Naive thymus-derived CD8-positive, alpha-beta T cell (primary cell): ENCODE measurements at places on chromosomes 2 and 18. TPM values are rescaled to one million over a fixed set of nuclear protein-coding genes. Genes with fewer than 3 reads are reported as not detected.

The CTNNA2 gene
- polyA plus RNA-seq: not detected

The CHST9 gene
- polyA plus RNA-seq: not detected

The DLGAP1 gene
- polyA plus RNA-seq: not detected

The AMMECR1L gene
- 7.0 TPM for polyA plus RNA-seq

The STPG4 gene
- polyA plus RNA-seq: not detected

The CRYBA2 gene
- not detected for polyA plus RNA-seq

The NCKAP5 gene
- polyA plus RNA-seq: not detected

The KRTCAP3 gene
- 3.6 TPM for polyA plus RNA-seq

The CCDC141 gene
- polyA plus RNA-seq: 4.2 TPM

The ASAP2 gene
- polyA plus RNA-seq: not detected

The B3GNT7 gene
- 0.06 TPM for polyA plus RNA-seq

The LINC00305 gene
- not detected for polyA plus RNA-seq

The ARHGAP15 gene
- polyA plus RNA-seq: 299 TPM

The MYO5B gene
- 0.03 TPM for polyA plus RNA-seq

The REG3G gene
- polyA plus RNA-seq: not detected

The IL36RN gene
- not detected for polyA plus RNA-seq

The EPG5 gene
- 3.8 TPM for polyA plus RNA-seq

The MSTN gene
- polyA plus RNA-seq: not detected

The IL1R2 gene
- not detected for polyA plus RNA-seq

The FLACC1 gene
- polyA plus RNA-seq: 1.6 TPM

The ASTL gene
- polyA plus RNA-seq: not detected

The CDH2 gene
- not detected for polyA plus RNA-seq

The NAPG gene
- 14.7 TPM for polyA plus RNA-seq

The COLEC11 gene
- polyA plus RNA-seq: not detected

The ARHGAP25 gene
- 76.5 TPM for polyA plus RNA-seq

The DOK6 gene
- 0.02 TPM for polyA plus RNA-seq

The ABHD1 gene
- 1.4 TPM for polyA plus RNA-seq

The ASB18 gene
- polyA plus RNA-seq: not detected
